Stimulated activated CD4-positive, alpha-beta T cell treated with anti-CD3 and anti-CD28 coated beads, Interleukin-15, amount 100 ng/mL, for 1 hour (primary cell): ENCODE measurements at places on chromosomes 13 and 19.

GRCh38 chr19:18972301-18972811 is 31.3 kb upstream of the HOMER3 start:
- no peak for DNase-seq

DNA sequence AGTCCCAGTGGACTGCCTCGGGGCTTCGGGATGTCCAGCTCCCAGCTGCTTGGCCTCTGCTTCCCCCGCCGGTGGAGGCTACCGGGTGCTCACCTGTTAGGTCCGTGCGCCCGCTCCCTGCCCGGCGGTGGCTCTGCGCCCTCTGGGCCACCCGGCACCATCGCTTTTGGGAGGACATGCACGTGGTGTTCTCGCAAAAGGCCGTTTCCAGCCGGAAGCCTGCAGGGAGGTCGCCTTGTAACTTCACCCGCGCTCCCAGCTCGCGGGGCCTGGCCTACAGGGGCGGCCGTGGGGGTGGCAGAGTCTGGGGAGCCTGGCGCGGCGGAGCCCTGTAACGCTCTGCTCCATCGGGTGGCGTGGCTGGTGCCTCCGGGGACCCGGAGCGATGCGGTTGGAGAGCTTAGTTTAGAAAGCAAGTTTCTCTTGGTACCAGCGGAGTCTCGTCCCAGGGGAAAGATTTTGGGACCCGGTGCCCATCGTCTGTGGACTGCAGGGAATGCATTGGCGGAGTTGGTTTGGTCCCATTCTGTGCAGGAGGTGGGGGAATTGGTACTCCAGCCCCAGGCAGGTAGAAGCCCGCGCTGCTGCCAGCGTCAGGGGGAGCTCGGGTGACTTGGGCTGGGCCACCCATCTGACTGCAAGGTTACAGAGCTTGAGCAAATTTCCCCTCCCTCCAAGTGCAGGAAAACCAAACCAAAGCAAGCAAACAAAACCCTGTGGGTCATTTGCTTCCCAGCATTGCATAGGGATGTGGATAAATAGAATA is 673 bp downstream of the SPATA13 start:
- DNase-seq = no peak

GRCh38 chr13:94479616-94480015 is at the start of gene DCT:
Gene DCT, minus strand, starts transcription at chr13:94479682. Its CDS starts 427 bp downstream, at chr13:94479255.
- no peak for DNase-seq

- no peak for DNase-seq
These were observed 27.7 kb upstream of the MCF2L start for GRCh38 chr13:112941349-112941748.

DNA sequence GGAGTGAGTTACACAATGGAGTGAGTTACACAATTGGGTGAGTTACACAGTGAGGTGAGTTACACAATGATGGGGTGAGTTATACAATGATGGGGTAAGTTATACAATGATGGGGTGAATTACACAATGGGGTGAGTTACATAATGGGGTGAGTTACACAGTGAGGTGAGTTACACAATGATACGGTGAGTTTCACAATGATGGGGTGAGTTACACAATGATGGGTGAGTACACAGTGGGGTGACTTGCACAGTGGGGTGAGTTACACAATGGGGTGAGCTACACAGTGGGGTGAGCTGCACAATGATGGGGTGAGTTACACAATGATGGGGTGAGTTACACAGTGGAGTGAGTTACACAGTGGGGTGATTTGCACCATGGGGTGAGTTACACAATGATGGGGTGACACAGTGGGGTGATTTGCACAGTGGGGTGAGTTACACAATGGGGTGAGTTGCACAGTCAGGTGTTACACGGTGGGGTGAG is 52.5 kb upstream of the GAS6 start:
- DNase-seq = no peak

DNA sequence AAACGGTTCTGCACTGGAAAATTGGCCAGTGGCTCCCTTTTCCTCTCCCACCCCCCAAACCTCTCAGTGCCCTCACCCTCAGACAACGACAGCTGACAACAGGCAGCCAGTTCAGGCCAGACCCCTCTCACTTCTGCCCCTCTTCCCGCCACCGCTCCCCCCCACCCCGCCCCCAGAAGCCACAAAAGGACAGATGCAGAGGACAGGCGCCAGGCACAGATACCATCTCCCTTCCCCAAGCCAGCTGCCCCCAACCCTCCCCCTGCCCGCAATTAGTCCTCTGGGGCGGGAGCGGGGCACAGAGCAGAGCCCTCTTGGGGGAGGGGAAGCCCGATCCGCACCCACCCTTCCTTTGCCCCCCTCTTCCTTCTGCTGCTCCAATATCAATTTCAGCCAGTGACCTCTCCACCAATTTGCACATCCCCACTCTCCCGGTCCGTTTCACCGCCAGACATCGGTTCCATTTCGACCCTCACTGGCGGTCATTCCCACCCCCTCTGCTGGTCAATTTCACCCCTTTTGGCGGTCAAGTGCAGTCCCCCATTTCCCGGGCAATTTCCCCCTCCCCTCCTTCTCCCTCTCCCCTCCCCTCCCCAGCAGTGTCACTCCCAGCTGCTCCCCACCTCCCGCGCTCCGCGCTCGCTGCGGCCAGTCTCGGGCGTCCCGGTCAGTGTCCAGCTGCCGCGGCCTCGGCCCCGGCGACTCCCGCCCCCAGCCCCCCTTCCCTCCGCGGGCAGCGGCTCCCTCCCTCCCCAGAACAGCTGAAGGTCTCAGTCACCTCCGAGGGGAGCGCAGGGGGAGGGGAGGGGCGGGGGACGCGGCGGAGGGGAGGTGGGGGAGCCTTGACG is at the start of gene SHD:
TSS of gene SHD (plus strand) at position 848 of the 848 bp plus-strand sequence. CDS start 798 bp downstream, outside the sequence.
- no peak for DNase-seq

DNA sequence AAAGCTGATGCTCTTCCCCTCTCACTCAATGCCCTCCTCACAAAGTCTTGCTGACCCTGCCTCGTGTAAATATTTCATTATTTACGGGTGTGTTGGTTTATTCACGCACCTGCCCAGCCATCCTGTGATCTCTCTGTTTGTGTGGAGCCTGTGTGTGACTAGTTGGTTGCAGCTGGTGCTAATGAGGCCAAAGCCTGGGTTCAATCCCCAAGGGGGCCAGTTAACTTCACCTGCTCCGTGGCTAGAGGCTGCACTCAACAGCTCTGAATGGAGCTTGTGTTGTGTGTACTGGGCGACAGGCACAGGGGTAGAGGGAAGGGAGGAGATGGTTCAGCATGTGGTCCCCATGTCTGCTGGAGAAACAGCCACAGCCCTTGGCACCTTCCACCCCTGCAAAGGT is 109.5 kb downstream of the DNAJC15 start:
- no peak for DNase-seq

GRCh38 chr13:80059789-80060188 is 281.1 kb downstream of the SPRY2 start:
- DNase-seq = no peak

DNA sequence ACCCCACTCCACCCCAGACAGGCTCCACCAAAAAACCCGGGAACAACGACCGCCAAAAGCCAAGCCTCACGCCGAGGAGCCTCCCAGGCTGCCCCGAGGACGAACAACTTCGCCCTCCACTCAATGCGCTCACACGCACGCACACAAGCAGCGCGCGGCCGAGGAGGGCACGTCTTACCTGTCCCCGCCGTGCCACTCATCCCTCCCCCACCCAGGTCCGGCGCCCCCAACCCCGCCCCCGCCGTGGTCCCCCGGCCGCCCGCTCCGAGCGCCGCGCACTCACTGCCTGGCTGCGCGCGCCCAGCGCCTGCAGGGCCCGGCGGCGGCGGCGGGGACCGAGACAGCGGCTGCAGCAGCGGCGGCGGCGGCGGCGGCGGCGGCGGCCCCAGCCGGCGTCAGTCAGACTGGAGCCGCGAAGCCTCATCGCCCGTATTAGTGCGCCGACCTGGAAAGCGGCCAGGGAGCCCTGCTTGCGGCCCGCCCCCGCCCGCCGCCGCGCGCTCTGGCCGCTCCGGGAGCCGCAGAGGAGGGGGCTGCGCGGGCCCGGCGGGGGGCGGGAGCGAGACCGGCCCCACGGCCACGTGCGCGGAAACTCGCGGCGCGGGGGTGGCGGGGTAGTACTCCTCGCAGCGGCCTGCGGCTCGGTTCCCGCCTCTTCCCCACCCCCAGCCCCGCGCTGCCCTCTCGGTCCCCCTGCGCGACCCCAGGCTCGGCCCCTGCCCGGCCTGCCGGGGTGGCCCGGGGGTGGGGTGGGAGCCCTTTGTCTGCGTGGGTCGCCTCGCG is at the start of gene SMAD9:
TSS of gene SMAD9 (minus strand) at position 406 of the 783 bp plus-strand sequence. CDS start 40,549 bp downstream, outside the sequence.
- no peak for DNase-seq

DNA sequence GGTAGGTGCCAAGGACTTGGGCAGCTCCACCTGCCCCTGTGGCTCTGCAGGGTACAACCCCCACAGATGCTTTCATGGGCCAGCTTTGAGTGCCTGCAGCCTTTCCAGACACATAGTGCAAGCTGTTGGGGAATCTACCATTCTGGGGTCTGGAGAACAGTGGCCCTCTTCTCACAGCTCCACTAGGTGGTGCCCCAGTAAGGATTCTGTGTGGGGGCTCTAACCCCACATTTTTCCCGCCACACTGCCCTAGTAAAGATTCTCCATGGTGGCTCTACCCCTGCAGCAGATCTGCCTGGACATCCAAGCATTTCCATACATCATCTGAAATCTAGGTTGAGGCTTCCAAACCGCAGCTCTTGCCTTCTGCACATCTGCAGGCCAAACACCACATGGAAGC is 149.7 kb upstream of the FNDC3A start:
- no peak for DNase-seq

- no peak for DNase-seq
These were observed 14.1 kb downstream of the RFX1 start for GRCh38 chr19:13992025-13992424.

DNA sequence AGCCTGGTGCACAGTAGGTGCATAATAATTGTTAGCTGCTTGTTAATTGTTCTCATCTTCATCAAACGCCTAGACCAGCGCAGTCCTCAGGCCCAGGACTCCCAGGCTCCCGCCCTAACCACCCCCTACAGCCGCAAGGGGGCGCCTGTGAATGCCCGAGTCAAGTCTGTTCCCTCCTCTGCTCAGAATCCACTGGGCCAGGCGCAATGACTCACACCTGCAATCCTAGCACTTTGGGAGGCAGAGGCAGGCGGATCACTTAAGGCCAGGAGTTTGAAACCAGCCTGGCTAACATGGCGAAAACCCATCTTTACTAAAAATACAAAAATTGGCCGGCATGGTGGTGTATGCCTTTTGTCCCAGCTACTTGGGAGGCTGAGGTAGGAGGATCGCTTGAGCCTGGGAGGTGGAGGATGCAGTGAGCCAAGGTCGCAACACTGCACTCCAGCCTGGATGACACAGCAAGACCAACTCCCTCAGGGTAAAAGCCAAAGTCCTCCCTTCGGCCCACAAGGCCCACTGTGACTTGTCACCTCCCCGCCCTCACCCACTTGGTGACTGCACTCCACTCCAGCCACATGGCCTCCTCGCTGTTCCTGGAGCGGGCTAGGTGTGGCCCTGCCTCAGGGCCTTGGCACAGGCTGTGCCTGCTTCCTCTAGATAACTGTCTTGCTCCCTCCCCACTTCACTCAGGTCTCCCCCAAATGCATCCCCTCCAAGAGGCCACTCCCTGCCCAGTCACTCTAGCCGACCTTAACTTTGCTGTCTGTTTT is 9.1 kb downstream of the ZNF653 start:
- DNase-seq = peak; percentile 58

GRCh38 chr19:18604820-18605159 is 1.8 kb downstream of the CRLF1 start:
- DNase-seq = no peak

DNA sequence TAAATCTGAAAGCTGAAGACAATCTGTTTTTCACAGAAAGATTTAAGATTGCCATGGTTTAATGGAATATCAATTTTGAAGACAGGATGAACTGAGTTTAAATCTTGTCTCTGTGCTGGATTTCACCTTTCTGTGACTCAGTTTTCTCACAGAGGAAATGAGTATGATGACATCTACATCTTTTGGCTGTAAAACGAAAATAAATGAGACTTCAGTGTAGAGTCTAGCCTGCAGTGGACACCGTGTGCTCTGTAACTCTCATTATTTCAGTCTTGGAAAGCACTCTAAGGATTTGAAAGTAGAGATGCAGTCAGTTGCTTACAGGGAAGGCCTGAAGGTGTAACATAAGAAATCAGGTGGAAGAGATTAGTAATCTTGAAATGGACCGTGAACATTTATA is 150.4 kb downstream of the NALCN start:
- DNase-seq = no peak

DNA sequence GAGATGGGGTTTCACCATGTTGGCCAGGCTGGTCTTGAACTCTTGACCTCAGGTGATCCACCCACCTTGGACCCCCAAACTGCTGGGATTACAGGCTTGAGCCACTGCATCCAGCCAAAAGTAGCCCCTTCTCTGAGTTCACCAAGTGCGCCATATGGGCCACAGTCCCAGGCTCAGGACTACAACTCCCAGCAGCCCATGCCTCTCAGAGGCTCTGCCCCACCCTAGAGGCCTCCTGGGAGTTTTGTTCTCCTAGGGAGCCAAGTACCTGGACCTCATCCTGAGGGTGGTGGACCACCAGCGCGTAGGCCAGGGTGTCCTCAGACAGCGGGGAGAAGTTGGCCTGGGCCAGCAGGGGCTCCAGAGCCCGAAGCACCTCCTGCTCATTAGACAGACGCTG is 18.8 kb downstream of the TMEM143 start:
- no peak for DNase-seq

- no peak for DNase-seq
These were observed 104.4 kb downstream of the LHFPL6 start for GRCh38 chr13:39498471-39499114.
